GM23338 (cell line): ENCODE measurements at places on chromosomes 3 and 15. TPM values are rescaled to one million over a fixed set of nuclear protein-coding genes. Genes with fewer than 3 reads are reported as not detected.

DNA sequence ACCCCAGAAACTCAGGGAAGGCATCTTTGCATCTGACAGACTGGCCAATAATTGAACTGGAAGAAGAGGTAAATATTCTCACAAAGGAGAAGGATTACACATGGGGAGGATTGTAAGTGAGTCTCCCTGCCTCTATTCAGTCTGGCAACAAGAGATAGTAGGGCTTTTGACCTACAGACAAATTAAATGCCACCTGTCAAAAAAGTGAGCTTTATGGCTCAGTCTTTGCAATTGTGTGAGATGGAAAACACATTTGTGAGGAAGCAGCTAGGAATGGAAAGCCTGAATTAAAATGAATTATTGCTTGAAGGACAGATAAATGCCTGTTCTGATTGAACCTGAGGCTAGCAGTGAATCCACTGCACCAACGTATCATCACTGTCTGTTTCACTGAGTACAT lies 173.3 kb upstream of the GOLIM4 start:
- no peak for DNase-seq

Gene EOMES
- 0.10 TPM in 1 of 2 replicates, not detected in the other for total RNA-seq

DNA sequence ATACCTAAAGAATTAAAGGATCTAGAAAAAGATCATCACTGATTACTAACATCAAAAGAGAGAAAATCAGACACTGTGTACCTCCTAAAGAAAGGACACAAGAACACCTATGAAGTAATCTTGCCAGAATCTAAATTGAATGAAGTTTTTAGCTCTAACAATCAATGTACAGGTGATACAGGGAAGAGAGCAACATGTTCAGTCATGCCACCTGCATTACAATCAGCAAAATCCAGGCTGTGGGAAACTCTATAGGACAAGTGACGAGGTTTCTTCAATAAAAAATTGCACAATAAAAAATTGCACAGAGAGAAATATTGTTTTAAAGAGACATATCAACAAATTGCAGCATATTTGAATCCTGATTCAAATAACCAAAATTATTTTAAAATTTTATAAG lies 93.3 kb downstream of the SEMA5B start:
- DNase-seq: no peak

Gene DALRD3
- 38.0 and 57.7 TPM in 2 replicates for total RNA-seq

- no peak for DNase-seq
Observed at GRCh38 chr15:92146511-92147150, 247.1 kb upstream of the ST8SIA2 start.

Gene LIPC
- total RNA-seq: not detected in 2 replicates

DNA sequence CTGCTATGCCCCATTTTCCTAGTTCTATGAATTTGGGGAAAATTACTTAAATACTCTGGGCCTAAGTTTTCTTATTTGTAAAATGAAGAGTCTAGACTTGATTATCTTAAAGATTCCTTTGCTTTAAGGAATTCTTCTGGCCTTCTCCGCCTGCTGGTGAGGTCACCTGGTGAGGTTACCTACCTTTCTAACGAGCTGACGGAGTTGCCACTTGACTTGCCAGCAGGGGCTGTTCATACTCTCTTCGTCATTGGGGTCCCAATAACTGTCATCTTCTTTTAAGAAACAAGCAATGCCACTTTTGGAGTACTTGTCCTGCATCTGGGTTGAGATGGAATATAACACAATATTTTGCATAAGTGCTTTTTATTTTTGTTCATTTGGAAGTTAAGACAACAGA lies 8.6 kb downstream of the TNFSF10 start:
- peak; percentile 21 for DNase-seq

- DNase-seq: no peak
Observed at GRCh38 chr3:174488527-174488926, 370.6 kb upstream of the NAALADL2 start.

DNA sequence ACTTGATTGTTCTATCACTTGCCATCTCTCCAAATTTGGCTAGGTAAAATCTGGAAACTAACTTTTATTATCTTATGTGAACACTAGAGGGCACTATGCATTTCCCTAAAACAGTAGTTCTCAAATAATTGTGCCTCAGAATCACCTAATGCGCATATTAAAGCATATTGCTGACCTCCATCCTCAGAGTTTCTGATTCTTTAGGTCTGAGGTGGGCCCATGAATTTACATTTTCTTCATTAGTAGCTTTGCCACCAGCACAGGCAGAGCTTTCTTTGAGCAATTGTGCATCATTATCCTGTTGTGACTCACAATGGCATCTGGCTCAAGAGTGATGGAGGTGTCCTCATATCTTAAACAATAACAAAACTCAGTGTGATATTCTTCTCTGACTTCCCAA lies 17.5 kb upstream of the BCHE start:
- peak; percentile 73 for DNase-seq

Gene TNFSF10
- not detected in 2 replicates for total RNA-seq

Gene PP2D1
- total RNA-seq: not detected in 2 replicates

- DNase-seq: no peak
Observed at GRCh38 chr3:153463895-153464294, 301.9 kb downstream of the RAP2B start.

Gene SPG11
- total RNA-seq: 35.7 and 42.2 TPM in 2 replicates

- DNase-seq: peak; percentile 77
Observed at GRCh38 chr15:67832031-67832551, 6.8 kb downstream of the SKOR1 start.

GRCh38 chr3:156678197-156678596 lies 3.8 kb downstream of the TIPARP start:
- DNase-seq: no peak

DNA sequence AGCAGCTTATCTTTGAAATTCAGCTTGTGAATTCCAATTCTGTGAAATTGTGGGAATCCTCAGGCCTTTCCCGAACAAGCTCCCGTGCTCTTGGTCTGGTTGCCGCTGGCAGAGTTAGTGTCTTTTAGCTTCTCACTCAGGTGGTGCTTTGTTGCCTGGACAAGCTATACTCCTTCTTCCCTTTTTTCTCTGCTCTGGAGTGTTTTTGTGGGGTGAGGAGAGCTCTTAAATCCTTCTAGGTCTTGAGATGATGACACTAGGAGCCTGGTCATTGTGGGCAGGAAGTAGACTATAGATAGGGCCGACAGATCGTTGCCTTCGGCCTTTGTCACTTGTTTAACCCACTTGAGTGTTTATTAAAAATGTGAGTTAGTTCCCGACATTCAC lies 93.8 kb downstream of the SLCO3A1 start:
- DNase-seq: no peak

Gene TASOR
- 53.6 and 58.6 TPM in 2 replicates for total RNA-seq

- no peak for DNase-seq
Observed at GRCh38 chr3:71503525-71504249, 79.8 kb downstream of the FOXP1 start.

Gene SLC28A2
- not detected in 2 replicates for total RNA-seq

Gene SV2B
- total RNA-seq: 0.16 and 0.76 TPM in 2 replicates

- no peak for DNase-seq
Observed at GRCh38 chr3:16284633-16285032, 19.6 kb downstream of the OXNAD1 start.

GRCh38 chr3:8988791-8989558 lies 25.7 kb upstream of the RAD18 start:
- no peak for DNase-seq

GRCh38 chr3:43000387-43000786 lies 21.3 kb downstream of the GASK1A start:
- DNase-seq: no peak

- DNase-seq: no peak
Observed at GRCh38 chr15:92846741-92847140, 53.4 kb upstream of the CHD2 start.

- DNase-seq: no peak
Observed at GRCh38 chr3:190092250-190092649, 28.4 kb downstream of the P3H2 start.

DNA sequence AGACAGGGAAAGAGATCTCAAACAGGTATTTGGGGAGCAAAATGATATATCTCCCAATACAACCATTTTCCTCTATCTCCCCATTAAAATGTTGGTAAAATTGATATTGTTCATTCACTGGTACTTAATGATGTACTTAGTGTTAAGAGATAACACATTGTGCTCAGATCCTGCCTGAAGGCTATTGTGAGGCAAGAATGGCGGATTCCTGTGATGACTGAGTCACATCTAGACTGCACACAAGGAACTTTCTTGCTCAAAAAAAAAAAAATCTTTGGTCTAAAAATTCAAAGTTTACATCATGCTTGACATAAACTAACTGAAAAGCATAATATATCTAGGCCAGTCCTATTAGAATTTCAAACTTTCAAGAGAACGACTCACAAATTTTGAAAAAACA lies 171.1 kb upstream of the TTC14 start:
- no peak for DNase-seq

DNA sequence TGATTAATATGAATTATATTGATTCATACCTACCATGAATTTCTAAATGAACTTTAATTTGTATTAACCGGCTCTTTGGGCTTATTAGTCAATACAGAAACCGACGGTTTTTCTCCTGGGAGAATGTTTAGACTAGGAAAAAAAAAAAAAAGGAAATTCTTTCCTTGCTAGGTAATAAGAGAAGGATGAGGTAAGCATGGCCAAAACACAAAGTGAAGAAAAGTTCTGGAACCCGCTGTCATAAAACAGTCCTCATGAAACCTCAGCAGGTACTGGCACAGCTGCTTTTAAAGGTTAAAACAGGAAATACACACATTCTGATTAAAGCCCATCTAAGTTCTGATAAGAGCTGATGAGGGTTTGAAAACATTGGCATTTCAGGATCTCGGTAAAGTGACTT lies 30.8 kb upstream of the PSTPIP1 start:
- no peak for DNase-seq

- peak; percentile 22 for DNase-seq
Observed at GRCh38 chr3:47347217-47347801, 33.5 kb upstream of the PTPN23 start.

Gene PXK
- total RNA-seq: 6.5 and 9.1 TPM in 2 replicates

Gene STT3B
- total RNA-seq: 139 and 167 TPM in 2 replicates

GRCh38 chr3:140770977-140771667 lies 93.3 kb downstream of the TRIM42 start:
- no peak for DNase-seq

DNA sequence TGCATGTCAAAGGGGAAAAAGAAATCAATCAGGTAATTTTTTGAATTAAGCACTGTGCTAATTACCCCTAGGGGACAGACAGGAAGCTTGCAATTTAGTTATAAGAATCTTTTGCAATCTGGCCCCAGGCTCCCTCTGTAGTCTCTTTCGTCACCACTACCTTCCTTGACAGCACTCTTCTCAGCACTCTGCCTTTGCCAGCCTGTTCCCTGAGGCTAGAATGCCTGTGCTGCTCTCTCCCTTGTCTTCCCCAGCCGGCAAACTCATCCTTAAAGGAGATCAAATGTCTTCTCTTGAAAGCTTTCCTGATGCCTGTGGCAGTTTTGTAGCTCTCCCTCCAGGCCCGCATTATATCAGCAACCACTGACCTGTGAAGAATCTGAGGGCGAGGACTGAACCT lies 32.4 kb upstream of the PRTG start:
- peak; percentile 39 for DNase-seq
